Stimulated activated CD8-positive, alpha-beta memory T cell treated with anti-CD3 and anti-CD28 coated beads, Interleukin-2, amount 100 ng/mL, for 1 hour (primary cell): ENCODE measurements at places on chromosomes 7 and 10.

DNA sequence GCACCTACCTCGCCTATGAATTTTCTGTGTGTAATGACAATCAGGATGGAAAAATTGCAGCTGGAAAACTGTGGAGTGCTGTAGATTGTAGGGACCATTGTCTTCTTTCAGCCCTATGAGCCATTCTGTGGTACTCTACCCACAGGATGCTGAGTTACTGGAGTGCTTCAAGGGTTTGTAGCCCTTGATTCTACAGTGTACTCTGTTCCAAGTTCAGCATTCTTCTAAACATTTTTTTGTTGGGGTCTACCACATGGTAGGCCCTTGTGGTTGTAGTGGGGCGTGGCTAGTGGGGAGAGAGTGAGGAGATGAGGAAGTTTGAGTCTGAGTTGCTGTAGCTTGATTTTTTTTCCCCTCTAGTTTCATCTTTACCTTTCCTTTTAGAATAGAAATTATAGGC, 33.5 kb downstream of the REEP3 start:
- peak; percentile 14 for DNase-seq

DNA sequence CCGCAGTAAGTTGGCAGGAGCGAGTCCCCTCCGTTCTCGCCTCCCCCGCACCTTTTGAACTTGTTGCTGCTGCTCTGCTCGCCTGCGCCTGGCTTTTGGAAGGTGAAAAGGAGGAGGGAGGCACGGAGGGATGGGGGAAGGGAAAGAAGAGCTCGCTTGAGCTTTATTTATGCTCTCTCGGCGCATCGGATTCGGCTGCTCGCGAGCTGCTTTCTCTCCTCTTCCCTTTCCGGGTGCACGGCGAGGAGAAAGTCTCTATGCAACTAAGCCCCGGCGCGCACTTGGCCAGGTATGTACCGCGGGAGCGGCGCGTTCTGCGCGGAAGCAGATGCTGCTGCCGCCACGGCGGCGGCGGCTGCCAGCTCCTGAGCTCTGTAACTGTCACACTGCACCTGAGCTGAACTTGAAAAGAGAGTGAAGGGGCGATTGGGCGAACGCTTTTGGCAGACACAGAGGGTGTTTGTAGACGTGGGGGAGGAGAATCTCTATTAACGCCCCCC, 551 bp downstream of the KCND2 start:
- no peak for DNase-seq

DNA sequence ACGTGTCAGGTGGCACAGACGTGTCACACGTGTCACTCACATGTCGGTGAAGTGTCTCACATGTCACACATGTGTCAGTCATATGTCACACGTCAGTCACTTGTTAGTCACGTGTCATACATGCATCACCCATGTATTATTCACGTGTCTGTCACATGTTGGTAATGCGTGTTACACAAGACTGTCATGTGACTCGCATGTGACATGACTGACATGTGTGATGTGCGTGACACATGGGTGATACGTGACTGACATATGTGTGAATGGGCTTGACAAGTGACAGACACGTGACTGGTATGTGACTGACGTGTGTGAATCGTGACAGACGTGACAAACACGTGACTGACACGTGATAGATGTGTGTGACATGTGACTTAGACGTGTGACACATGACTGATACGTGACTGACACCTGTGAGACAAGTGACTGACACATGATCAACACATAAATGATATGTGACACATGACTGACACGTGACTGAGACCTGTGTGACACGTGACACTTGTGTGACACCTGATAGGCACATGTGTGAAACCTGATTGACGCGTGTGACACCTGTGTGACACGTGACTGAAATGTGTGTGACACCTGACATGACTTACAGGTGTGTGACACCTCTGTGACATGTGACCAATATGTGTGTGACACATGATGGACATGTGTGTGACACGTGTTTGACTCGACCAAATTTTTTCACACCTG, 56.1 kb downstream of the ZNF92 start:
- DNase-seq = no peak

DNA sequence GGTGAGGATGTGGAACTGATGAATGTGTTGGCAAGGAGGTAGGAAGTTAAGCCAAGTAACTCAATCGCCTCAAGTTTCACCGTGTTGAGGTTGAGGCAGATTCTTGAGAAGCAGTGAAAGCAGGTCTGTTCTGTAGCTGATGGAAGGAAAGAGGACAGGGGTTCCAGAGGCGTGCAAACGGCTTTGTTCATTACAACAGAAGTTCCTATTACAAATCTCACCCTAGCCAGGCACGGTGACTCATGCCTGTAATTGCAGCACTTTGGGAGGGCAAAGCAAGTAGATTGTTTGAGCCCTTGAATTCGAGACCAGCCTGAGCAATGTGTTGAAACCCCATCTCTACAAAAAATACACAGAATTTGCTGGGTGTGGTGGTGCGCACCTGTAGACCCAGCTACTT, 36.9 kb upstream of the PTF1A start:
- no peak for DNase-seq

DNA sequence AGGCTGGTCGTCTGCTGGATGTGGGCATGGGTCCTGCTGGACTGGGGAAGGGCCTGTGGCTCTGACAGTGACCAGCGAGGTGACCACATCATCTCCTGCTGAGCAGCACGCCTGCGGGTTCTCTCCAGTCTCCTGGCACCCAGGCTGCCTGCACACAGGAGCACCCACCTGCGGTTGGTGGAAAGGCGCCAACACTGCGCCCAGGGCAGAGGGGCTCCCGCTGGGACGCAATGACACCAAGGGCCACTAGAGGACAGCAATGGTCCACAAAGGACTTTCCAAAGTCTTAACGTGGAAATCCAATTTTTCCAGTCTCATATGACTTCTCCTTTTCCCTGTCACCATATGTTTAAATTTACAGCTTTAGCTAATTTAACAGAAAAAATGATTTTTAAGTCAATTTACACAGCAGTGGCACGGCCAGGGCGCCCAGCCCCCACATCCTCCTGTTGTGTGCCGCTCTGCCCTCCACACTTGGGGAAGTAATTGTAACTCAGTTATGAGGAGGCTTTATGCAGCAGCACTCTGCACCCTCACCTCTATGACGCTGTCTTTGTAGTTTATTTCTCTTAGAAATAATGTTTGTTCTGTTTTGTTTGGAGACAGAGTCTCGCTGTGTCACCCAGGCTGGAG, 38.1 kb downstream of the CFAP46 start:
- DNase-seq = no peak

DNA sequence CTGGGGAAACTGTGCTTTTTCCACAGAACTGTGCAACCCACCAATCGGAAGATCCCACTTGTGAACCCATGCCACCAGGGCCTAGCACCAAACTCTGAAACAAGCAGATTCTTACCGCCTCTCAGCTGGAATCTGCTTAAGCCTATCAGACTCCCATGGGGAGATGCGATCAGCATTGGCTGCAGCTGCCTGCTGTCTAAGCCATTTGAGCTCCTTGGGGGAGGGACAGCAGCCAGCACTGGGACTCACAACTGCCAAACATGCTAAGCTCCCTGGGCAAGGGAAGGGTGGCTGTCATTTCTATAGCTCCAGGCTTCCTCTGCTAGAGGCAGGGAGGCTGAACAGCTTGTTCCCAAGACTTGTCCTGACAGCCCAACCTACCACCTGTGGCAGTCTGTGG, 283.8 kb downstream of the CDK14 start:
- DNase-seq = no peak

GRCh38 chr7:122885583-122886356, 490 bp downstream of the CADPS2 start:
- DNase-seq = no peak

- DNase-seq = no peak
Observed at GRCh38 chr7:1219498-1219897, 13.2 kb upstream of the UNCX start.

DNA sequence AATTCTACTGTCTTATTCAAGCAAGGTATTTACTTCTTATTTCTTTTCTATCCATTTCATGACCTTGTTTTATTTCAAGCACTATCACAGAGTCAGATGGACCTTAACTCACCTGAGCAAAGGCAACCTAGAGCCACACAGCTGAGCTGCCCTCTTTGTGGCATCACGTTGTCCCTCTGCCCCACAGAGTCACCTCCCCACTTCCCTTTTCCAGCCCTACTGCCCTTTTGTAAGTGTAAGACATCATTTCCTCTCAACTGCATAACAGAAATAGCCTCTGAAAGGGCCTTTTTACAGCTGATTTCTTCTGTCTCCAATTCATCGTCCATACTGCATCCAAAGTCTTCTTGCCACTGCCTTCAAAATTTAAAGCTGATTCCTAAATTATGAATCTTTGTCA, 946.0 kb downstream of the NRG3 start:
- DNase-seq = no peak

GRCh38 chr10:113917636-113918035, 63.2 kb downstream of the NHLRC2 start:
- no peak for DNase-seq

GRCh38 chr7:92669616-92670165, 79.5 kb upstream of the FAM133B start:
- no peak for DNase-seq

- no peak for DNase-seq
Observed at GRCh38 chr10:60827791-60828488, 49.7 kb downstream of the CDK1 start.

GRCh38 chr10:93435621-93436397, 46.3 kb downstream of the MYOF start:
- no peak for DNase-seq

GRCh38 chr10:42112331-42113157, 525.8 kb downstream of the ZNF33B start:
- no peak for DNase-seq
